Activated T-cell treated with anti-CD3 and anti-CD28 coated beads, Interleukin-2, amount 50 U/mL, for 72 hours (primary cell): ENCODE measurements at places on chromosomes 6 and 20.

DNA sequence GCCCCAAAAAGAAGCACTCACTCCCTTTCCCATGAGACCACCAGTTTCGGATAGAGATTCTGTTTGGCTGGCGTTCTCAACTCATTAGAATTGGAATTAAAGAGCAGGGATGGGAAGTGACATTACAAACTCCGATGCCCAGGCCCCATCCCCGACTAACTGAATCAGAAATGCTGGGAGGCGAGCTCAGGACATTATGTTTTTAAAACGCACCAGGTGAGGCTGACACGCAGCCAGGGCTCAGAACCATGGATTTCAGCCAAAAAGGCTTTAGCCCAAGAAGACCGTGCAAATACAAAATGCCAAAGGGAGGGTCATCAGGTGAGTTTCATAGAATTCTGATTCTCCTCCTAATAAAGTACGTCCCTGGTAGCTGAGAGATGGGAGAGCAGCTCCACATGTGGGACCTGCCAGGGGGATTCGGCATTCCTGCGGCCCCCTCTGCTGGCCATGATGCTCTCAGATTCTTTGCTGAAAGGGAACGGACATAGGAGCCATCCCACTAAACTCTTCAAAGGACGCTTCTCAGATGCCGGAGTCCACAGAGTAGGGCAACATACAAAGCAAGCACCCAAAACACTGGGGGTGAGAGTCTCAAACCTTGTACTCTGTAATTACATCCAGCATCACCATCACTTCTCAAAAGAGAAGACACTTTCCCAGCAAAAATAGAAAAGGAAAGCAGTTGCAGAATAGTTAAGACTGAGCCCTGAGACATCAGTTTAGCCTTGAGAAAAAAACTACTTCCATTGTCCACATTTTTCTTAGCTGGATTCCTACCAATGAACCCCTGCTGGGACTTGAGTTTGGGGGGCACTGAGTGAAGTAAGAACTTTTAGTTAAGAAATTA lies 205.2 kb downstream of the BMP7 start:
- DNase-seq, result no peak

DNA sequence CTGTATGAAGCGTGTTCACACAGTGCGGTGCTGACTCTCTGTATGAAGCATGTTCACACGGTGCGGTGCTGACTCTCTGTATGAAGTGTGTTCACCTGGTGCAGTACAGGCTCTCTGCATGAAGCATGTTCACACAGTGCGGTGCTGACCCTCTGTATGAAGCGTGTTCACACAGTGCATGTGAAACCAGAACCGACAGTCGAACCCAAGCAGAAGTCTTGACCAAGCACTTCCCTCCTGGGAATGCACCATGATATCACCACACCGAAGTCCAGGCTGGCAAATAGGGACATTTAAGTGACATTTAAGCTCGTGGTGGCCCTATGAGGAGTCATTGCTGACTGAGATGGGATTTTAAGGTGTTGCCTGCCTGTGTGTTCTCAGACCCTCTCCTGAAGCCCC lies 11.3 kb upstream of the SERPINB1 start:
- DNase-seq, result no peak

- no peak for DNase-seq
Measured at GRCh38 chr20:45427236-45428149, 11.6 kb downstream of the PIGT start.

GRCh38 chr6:168527451-168528210 lies 86.6 kb downstream of the SMOC2 start:
- no peak for DNase-seq

GRCh38 chr20:41174373-41174772 lies 37.0 kb downstream of the PLCG1 start:
- DNase-seq, result no peak

- no peak for DNase-seq
Measured at GRCh38 chr6:11952316-11952715, 59.8 kb upstream of the HIVEP1 start.

GRCh38 chr6:42448391-42448790 lies 3.3 kb downstream of the TRERF1 start:
- no peak for DNase-seq

DNA sequence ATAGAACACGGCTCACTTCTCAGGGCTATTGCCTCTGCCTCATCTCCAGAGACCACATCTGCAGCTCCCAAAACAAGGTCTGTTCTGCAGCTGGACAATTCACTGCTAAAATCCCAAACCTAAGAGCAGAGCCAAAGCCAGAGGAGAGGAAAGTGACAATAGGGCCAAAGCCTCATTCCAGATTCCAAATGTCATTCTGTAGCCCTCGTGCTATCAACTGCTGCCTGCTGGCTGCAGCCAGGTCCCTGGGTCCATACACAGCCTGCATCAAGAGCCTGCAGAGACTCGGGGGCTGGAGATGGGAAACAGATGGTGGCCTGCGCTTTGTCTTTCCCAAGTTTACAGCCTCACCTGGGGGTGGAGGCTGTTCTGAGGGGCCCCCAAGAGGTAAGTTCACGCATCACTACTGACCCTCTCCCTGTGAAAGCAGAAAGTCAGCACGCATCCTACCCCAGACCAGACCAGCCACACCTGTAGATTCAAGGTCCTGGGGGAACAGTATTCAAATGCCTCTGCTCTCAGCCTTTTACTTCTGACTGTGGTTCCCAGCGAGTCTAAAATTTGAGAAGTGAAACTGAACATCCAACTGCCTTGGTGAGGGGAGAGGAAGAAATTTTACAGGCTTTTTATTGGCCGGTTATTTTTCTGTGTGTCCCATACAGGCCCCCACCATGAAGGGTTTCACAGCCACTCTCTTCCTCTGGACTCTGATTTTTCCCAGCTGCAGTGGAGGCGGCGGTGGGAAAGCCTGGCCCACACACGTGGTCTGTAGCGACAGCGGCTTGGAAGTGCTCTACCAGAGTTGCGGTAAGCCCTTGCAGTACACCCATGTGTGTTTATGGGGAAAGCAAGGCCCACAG lies at the start of gene LY86:
Gene LY86 (plus strand): TSS at position 657 of the 860 bp plus-strand sequence. CDS start 15 bp downstream, at position 672.
- peak; percentile 19 for DNase-seq

GRCh38 chr6:107470364-107470763 lies 11.0 kb upstream of the PDSS2 start:
- no peak for DNase-seq

DNA sequence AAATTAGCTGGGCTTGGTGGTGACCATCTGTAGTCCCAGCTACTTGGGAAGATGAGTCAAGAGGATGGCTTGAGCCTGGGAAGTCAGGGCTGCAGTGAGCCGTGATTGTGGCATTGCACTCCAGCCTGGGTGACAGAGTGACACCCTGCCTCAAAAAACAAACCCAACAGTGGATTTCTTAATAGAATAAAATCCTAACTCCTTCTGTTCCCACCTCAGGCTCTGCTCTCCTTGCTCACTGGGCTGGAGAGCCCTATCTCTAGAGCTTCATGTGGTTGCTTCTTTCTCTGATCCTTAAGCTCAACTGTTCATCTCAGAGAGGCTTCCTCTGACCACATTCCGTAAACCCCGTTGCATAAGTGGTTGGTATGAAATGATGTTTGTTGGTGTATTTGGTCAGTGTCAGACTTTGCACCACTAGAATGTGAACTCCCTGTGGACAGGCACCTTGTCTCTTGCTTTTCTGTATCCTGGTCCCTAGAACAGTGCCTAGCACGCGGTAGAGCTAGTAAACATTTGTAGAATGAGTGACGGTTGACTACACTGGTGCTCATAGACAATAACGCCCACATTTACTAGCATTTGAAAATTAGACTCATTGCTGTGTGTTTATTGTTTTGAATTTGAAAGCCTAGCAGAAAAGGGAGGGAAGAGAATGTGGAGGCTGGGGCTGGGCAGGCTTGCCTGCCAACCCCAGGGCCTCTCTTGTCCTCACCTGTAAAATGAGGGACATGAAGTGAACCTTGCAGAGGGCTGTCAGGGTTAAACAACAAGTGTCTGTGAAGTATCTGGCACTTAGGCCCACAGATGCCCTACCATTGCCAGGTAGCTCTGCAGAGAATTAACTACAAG lies 4.2 kb downstream of the MAPRE1 start:
- no peak for DNase-seq

DNA sequence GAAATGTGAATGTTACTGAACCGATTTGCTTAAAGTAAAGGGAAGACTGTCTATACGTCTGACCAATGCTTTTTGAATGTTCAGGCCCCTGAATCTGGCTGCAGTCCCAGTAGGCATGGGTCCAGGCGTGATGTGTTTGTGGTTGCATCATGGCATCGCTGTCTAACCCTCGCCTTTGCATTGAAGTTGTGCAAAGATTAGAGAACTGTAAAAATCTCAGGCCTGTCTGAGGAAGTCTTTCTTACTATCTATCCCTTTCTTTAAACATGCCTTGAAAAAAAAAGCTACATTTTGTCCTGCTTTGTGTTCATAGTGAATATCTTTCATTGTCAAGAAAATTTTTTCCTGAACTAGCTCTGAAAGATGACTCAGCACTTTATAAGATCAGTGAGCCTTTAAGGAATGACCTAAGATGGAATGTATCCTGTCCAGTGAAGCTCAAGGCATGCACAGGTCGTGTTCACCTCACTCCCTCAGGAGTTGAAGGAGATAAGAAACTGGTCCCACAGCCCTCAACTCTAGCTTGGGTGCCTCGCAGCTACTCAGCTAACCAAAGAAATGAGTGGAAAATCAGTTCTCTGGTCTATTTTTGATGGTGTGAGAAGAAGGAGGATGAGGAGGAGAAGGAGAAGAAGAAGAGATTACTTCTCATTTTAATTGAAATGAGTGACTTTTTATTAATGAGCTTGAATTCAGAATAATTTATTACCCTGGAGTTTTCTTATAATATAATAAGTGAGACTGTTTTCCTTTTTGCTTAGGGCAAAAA lies 48.6 kb downstream of the TPD52L1 start:
- no peak for DNase-seq

DNA sequence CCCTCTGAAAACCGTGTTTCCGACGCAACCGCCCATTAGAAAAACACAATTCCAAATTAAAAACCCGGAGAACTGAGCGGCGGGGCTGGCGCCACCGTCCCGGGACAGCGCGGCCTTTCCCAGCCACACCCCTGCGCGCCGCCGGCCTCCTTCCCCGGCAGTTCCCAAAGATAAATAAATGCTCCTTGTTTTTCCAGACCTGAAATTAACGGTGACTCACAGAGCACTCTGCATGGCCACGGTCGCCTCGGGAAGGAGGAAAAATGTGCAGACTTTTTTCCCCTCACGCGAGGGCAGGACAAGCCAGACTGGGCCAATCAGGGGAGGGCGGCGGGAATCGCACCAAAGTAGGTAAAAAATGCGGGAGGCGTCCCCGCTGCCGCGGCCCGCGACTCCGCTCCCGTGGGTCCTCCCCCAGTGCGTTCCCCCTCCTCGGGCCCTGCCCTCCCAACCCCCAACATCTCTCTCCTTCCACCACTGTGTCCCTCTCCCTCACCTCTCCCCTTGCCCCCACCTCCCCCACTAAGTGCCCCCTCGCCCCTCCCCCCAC lies 828 bp upstream of the DSTN start:
- peak; percentile 7 for DNase-seq

- DNase-seq, result no peak
Measured at GRCh38 chr6:11526156-11526505, 11.4 kb upstream of the TMEM170B start.

DNA sequence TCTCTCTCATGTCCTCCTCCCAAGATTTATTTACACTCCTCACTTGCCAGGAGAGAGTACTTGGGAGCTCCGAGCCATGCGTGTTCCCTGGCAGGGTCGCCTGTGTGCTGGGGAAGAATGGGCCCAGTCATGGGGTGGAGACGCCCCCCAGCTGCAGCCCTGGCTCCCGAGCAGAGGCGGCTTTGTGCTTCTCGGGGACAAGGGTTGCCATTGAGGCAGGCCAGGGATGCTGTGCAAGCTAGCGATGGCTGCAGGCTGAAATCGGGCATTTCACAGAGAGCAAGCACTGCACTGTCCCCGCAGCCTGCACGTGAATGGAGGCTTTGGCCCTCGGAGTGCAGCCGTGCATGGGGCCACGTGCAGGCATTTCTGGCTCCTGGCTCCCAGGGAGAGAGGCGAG lies 23.8 kb downstream of the PHACTR3 start:
- DNase-seq, result no peak

- no peak for DNase-seq
Measured at GRCh38 chr20:44970243-44970757, 4.0 kb downstream of the STK4 start.

- no peak for DNase-seq
Measured at GRCh38 chr6:51213811-51214210, 395.1 kb downstream of the TFAP2B start.
